ENCODE measurements at places on chromosomes 5 and 9.

GRCh38 chr9:111158999-111159398 lies 120.7 kb upstream of the LPAR1 start:
- no peak for DNase-seq

- DNase-seq: no peak
Measured at GRCh38 chr5:135430135-135430437, 17.1 kb downstream of the DCANP1 start.

- no peak for DNase-seq
Measured at GRCh38 chr5:135553688-135554462, 18.1 kb upstream of the NEUROG1 start.

DNA sequence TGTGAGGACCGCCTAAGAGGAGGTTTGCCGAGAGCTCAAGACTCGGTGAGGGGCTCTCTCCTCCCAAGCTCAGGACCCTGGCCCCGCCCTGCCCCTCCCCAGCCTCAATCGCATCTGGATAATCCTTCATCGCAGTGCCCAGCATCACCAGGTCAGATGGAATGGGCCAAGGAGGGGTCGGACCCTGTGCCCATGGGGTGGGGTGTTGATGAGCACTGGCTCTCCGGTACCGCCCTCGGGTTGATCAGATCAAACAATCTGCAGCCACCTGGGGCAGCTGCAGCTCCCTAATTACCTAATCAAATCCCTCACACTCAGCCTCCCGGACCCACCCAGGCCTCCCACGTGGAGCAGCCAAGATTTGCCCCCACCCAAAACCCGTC lies 24.4 kb upstream of the TDRD7 start:
- no peak for DNase-seq

- no peak for DNase-seq
Measured at GRCh38 chr9:129109537-129109903, 1.1 kb downstream of the CRAT start.

GRCh38 chr5:91937121-91937520 lies 554.0 kb upstream of the ARRDC3 start:
- DNase-seq: no peak

DNA sequence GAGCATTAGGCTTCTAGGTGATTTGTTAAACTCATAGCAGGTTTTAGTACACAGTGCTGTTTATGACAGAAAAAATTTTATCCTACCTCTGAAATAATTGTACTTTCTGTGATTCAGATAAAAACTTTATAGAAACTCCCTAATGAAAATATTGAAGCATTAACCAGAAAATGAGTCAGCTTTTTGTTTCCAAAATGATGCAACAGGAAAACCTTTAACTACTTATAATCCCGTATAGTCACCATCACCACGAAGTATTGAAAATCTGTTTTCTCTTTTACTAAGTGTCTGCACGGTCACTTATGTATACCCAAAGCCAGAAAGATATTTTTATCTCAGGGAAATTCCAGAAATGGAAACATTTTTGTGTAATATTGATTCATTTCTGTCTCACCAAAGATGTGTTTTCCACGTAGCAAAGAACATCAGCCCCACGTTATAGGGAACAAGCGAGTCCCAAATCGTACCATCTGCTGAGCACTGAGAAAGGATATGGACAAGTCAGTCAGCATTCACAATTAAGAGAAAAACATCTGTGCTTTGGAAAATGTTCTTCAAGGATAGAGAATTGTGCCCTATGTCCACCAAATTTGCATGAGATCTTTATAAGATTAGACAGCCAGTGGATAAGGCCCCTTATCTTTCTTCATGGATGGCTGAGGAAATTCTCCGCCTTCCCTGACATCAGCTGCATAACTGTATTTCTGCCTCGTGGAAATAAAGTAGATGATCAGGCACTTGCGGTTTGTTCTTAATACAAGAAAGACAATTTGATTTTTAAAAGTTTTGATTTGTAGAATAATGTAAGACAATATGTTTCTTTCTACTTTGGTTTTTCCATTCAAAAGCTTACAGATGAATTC lies 41.9 kb downstream of the TNFAIP8 start:
- DNase-seq: no peak

- no peak for DNase-seq
Measured at GRCh38 chr5:60196385-60197113, 303.0 kb upstream of the PDE4D start.

- DNase-seq: peak; percentile 64
Measured at GRCh38 chr5:150516011-150516410, 8.1 kb downstream of the NDST1 start.

DNA sequence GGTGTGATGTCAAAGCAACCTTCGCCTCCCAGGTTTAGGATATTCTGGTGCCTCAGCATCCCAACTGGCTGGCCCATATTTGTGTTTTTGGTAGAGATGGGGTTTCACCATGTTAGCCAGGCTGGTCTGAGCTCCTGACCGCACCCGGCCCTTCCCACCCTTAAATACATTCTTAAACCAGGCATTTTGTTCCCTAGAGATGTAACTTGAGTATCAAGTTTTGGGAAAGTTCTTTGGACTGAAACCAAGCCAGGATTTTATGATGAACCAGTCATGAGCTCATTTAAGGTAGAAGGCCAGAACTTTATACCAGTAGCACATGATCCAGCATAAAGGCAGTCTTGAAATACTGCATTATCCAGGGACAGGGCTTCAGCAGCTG lies 3.5 kb downstream of the RPL7A start:
- DNase-seq: no peak

DNA sequence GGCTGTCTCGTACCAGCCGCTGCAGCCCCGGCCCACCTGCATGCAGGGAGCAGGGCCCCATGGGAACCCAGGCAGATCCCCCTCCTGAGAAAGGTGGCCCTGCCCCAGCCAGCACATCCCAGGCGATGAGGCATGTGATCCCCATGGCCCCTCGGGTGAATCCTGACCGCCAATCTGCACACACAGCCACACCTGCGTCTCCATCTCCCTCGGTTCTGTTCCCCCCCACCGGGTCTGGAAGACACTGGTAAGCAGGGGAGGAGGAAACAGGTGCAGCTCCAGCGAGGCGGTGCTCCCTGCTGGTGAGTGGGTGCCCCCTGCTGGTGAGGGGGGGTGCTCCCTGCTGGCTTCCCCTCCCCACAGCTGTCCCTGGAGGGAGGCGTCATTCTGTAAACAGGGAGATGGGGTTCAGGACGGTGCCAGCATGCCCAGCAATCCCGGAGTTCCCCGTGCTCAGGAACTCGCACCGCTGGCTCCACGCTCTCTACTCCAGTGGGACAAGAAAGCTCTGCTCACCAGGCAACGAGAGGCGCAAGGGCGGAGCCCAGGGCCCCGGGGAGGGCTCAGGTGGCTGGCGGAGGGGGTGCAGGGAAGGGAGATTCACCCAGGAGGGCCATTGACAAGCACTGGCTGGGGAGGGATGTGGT lies 28.4 kb upstream of the SLC12A7 start:
- DNase-seq: peak; percentile 78

Data from D721Med (cell line).